ENCODE measurements at places on chromosomes 5 and 9. TPM values are rescaled to one million over a fixed set of nuclear protein-coding genes. Genes with fewer than 3 reads are reported as not detected.
A peak's percentile ranks its signal among the peaks of the same experiment; 100 is the strongest.

DNA sequence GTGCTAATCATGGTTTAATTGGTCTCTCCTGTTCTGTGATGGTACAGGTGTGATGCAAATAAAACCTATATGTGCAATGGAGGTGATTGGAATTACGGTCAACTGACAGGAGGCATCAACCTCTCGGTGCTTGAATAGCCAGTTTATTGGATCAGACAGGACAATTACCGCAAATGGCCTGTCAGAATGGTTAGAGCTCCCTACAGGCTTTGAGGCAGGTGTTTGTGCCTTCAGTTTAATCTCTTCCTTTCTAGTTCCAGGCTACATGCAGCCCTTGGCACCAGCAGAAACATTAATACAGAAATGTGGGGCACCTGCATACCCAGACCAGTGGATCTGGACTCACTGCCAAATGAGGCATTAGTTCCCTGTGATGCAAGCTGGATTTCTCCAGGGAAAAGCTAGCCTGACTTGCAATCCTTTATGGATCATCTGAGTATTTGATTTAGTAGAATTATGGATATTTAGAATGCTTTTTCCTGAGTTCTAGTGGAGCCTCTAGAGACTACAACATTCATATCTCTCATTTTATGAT is 128.6 kb downstream of the MAT2B start:
- no peak for DNase-seq

SLC6A19 gene
- not detected for total RNA-seq

DNA sequence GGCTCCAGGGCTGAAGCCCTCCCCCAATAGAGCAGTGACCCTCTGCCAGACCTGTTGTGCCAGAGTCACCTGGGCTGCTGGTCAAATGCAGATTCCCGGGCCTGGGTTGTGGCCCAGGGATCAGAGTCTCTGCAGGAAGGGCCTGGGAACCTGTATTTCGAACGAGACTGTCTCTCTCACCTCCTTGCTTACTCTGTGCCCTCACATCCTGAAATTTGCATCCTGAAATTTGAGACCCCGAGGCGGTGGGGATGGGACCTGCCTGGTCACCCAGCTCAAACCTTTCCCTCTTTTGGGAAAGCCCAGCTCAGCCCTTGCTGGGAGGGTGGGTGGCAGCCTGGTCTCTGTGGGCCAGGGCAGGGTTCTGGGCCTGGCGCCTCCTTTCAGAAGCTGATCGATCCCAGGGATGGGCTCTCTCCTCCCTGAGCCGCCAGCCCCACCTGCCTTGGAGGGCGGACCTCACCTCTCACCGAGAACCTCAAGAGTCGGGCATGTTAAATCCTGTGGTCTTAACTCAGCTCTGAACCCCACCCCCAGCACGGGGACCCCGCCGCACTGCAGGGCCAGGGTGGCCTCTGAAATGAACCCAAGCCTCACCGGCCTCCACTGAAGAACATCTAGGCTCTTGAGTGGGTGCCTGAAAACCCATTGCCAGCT is 44.0 kb upstream of the IER5L start:
- DNase-seq: no peak

- DNase-seq: no peak
These were observed 152.4 kb downstream of the ALDH1A1 start for GRCh38 chr9:72800328-72800994.

DNA sequence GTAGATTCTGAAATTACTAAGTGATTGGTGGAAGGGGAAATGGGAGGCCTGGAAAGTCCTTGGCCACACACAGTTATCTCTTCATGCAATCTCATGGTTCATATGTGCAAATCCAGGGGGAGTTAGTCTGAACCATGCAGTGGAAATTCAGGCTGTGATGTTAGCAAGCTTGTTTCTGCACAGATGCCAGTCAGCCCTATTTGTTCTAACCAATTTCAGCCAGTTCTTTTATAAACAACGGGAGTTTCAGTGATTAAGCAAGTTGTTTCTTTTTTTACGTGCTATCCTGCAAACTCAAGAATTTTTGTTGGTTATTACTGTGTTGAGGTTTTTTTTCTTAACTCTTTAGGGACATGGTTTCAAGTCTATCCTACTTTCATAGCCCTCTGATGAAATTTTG is 298.0 kb downstream of the FER start:
- no peak for DNase-seq

PBX3 gene
- 16.9 TPM for total RNA-seq

GRCh38 chr9:30116673-30117217 is 2267.7 kb upstream of the ACO1 start:
- no peak for DNase-seq

- no peak for DNase-seq
These were observed 2.4 kb upstream of the DMRT2 start for GRCh38 chr9:1047591-1048230.

- no peak for DNase-seq
These were observed 344.5 kb downstream of the ACTL7B start for GRCh38 chr9:108511307-108511706.

DNA sequence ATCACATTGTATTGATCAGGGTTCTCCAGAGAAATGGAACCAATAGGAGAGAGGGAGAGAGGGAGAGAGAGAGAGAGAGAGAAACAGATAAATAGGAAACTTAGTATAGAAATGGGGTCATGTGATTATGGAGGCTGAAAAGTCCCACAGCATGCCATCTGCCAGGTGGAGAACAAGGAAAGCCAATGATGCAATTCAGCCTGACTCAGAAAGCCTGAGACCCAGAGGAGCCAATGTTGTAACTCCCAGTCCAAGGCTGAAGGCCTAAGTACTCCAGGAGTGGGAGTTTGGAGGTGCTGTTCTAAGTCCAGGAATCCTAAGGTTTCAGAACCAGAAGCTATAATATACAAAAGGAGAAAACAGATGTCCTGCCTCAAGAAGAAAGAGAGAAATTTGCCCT is 48.4 kb upstream of the ISOC1 start:
- DNase-seq: no peak

DAB2 gene
- total RNA-seq: 0.50 TPM

ERMP1 gene
- 22.8 TPM for total RNA-seq

DNA sequence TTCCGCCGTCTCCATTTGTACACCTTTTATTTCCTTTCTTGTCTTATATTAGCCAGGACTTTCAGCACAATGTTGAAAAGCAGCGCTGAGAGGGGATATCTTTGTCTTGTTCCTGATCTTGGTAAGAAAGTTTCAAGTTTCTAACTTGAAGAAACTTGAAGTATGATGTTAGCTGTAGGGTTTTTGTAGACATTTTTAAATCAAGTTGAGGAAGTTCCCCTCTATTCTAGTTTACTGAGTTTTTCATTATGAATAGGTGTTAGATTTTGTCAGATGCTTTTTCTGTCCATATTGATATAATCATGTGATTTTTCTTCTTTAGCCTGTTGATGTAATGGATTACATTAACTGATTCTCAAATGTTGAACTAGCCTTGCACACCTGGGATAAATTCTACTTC is 425.7 kb downstream of the PIK3R1 start:
- DNase-seq: no peak

- DNase-seq: no peak
These were observed 5.9 kb upstream of the ERAP2 start for GRCh38 chr5:96870094-96871026.

DNA sequence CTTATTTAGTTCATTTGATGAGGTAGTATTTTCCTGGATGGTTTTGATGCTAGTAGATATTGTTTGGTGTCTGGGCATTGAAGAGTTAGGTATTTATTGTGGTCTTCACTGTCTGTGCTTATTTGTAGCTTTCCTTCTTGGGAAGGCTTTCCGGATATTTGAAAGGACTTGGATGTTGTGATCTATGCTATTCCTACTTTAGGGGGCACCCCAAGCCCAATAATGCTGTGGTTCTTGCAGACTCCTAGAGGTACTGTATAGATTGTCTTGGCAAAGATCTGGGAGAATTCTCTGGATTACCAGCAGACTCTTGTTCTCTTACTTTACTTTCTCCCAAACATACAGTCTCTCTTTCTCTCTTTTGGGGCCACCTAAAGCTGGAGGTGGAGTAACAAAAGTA is 315.7 kb downstream of the MAT2B start:
- DNase-seq: no peak

GRCh38 chr9:133581513-133582343 is 27.5 kb downstream of the FAM163B start:
- DNase-seq: no peak

- DNase-seq: no peak
These were observed 1208.3 kb downstream of the MAT2B start for GRCh38 chr5:164713682-164714081.

TRPM6 gene
- total RNA-seq: not detected

DNA sequence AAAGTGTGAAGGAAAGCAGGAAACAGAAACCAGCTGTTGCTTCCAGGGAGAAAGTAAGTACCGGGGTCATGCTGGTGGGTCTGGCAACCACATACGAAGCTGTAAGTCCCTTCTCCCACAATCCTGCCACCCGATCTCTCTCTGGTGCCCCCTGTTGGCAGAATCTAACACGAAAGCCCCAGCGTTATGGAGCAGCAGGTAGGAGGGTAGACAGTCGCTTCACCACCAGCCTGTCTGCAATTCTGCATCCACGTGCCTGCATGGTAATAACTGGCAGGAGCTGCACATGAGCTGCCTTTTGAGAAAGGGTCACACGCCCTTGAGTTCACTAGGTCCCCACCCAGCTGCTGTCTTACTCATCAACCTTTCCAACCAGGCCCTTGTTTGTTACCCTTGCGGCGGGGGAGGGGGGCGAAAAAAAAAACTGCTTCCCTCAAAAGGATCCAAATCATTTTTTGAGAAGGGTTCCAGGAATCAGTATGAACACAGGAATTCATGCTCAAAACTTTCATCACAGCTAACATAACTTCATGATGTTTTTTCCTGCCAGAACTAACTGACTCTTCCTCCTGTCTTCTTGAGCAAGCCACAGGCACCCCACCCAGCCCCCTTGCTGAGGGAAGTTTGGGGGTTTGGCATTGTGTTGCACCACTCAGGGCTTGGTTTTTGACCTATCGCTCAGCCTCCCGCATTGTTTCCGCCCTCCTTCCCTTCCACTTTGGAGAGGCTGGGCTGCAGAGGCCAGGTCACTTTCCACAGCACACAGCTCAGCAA is 19.6 kb upstream of the TMEM252 start:
- DNase-seq: peak; percentile 75

DNA sequence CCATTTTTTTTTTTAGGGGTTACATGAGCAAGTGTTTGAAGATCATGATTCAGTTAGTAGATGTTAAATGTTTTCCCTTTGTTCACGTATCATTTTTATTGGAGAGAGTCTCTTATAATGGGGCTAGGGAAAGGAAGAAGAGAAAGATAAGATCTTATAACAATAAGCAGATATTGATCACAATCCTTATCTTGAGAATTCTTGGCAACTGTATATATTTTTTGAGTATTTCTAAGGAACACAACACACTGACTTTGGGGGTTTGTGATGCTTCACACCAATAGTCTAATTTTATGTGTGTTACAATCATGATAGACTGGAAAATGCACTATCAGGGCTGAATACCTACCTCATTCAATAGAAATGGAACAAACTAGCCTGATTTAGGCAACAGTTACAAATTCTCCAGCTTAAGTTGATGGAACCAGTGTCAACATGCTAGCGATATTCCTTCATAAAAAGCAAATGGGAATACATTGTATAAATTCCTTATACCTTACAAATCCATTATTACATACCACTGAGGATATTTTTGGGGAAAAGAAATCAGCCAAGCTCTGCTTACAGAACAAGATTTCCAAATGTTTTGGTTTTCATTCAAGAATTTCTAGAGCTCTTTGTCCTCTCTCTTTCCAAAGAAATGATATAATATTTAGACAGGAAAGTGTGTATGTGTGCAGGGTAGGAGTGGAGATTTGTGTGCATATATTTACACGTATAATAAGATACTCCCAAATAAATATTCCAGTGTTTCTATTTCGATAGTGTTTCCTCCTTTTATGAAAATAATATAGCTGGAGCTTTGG is 41.5 kb downstream of the SVEP1 start:
- no peak for DNase-seq

CCL28 gene
- 18.9 TPM for total RNA-seq

GRCh38 chr5:9104571-9105339 is 441.1 kb downstream of the SEMA5A start:
- DNase-seq: no peak

DNA sequence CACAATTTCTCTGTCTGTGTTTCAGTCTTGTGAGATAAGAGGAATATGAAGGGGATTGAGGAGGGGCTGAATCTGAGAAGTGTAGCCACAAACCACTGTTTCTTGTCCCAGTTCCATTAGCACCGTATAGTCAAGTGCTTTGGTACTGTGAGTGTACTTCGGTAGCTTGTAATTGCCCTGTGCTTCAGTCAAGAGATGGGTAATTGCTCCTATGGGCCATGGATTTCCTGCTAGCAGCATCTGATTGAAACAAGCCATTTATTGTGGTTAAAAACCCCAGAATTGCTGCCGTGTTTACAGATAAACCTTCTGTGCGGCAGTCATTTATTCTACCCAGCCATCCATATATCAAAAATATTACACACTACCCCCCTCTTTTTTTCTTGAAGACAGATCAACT is 98.6 kb downstream of the MAT2B start:
- no peak for DNase-seq

GRCh38 chr9:84781458-84781857 is 111.9 kb downstream of the NTRK2 start:
- peak; percentile 5 for DNase-seq

GRCh38 chr9:18466101-18466500 is 7.9 kb upstream of the ADAMTSL1 start:
- DNase-seq: no peak

F2RL2 gene
- total RNA-seq: not detected

GRCh38 chr5:37047947-37048346 is 171.4 kb downstream of the NIPBL start:
- DNase-seq: no peak

- no peak for DNase-seq
These were observed 21.2 kb downstream of the TRIM14 start for GRCh38 chr9:98097836-98098235.

GRCh38 chr5:76556511-76557221 is 66.5 kb downstream of the F2RL2 start:
- no peak for DNase-seq

PDCD1LG2 gene
- 0.19 TPM for total RNA-seq

IFNB1 gene
- 0.80 TPM for total RNA-seq

GRCh38 chr9:21831841-21832509 is 29.5 kb downstream of the MTAP start:
- peak; percentile 66 for DNase-seq

PCDHAC1 gene
- total RNA-seq: not detected

PHAX gene
- total RNA-seq: 39.1 TPM

GRCh38 chr9:135126451-135127187 is 39.2 kb downstream of the OLFM1 start:
- DNase-seq: no peak

Data from activated naive CD4-positive, alpha-beta T cell treated with anti-CD3 and anti-CD28 coated beads, Interleukin-2, amount 50 U/mL, for 72 hours (primary cell).